ENCODE measurements at places on chromosomes 12 and 14.

GRCh38 chr12:106675651-106676435, 93.0 kb downstream of the RFX4 start:
- DNase-seq, result no peak

DNA sequence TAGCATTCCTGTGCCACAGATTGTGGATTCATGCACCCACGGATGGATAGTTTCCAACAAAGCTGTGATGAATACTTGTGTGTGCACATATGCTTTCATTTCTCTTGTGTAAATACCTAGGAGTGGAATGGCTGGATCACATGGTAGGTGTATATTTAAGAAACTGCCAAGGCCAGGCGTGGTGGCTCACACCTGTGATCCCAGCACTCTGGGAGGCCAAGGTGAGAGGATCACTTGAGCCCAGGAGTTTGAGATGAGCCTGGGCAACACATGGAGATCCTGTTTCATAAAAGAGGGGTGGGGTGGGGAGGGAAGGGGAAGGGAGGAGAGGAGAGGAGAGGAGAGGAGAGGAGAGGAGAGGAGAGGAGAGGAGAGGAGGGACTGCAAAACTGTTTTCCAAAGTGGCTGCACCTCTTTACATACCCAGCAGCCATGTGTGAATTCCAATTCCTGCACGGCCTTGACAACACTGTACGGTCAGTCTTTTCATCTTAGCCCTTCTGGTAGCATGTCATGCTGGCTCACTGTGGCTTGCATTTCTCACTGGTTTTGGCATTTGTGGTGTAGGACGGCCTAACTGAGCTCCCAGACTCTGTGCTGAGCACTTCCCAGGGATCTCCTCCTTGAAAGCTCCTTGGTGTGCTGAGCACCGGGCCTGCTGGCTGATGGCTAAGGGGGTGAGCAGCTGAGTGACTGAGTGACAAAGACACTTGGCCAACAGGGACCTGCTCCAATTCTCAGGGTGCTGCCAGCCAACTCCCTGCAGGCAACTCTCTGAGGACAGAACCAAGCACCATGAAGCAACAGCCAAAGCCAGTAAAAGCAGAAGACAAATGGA, 27.9 kb downstream of the SYNE3 start:
- DNase-seq, result no peak

DNA sequence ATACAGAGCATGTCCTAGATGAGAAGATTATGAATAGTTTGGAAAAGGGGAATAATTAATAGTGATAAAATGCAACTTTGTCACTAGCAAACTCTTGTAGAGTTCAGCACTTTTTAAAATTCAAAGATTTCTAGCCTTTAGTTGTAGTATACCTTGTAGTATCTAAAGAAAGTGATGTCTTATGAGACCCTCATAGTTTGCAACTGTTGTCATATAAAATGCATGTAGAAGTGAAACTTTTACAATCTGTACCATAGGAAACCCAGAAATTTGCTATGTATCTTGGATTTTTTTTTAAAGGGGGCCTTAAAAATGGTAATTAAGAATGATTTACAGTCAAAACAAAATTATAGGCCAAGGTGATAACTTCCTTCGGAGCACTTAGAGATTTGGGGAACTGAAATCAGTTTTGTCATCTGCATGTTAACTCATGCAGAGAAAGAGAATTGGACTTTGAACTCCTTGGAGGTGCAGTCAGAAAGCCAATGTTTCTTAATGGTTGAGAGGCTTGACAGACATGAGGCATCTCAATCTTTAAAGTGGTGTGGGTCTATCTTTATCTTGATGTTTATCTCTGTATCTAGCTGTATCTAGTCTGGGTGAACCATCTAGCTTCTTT, 1.3 kb downstream of the LRRK2 start:
- DNase-seq, result no peak

- no peak for DNase-seq
These were observed 7.4 kb downstream of the TESPA1 start for GRCh38 chr12:54977155-54977554.

DNA sequence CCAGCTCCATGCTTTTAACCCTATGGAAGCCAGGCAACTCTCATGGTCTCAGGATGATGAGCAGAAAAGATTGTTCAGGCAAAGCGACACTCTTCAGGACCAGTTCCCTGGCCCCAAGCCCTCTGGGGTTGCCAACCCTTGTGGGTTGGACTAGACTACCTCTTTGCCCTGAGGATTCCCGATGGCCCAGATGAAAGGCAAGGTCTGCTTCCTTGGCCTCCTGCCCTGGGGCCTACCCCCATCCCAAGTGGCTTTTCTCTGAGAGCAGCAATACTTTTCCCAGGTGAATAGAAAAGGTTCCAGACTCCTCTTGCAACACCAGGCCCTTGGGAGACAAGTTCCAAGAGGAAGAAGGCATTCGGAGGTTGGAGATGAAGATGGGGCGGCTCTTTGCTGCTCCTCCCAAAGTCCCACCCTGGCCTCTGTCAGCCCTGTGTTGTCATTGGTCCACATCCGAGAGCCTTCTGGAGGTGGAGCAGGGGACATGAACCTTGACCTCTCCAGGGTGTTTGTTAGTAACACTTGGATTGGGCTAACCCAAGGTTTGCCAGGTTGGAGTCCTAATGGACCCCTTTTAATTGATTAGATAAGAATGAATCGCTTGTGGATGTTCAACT, 131.1 kb downstream of the GCH1 start:
- DNase-seq, result no peak

- no peak for DNase-seq
These were observed 494.5 kb downstream of the TMEM132D start for GRCh38 chr12:129409281-129409680.

DNA sequence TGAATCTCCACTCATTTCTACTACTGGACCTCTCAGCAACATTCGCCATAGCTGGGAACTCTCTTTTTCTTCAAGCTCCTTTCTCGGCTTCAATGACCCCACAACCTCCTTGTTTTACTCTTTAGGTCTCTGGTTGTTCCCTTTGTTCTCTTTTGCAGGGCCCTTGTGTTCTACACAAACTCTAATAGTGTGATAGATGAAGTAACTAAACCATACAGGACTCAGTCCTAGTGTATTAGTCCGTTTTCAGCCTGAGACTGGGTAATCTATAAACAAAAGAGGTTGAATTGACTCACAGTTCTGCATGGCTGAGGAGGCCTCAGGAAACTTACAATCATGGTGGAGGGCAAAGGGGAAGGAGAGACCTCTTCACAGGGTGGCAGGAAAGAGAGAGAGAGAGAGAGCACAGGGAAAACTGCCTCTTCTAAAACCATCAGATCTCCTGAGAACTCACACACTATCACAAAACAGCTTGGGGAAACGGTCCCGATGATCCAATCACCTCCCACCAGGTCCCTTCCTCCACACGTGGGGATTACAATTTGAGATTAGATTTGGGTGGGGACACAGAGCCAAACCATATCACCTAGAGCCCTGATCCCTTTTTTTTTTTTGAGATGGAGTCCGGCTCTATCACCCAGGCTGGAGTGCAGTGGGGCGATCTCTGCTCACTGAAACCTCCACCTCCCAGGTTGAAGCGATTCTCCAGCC, 32.0 kb upstream of the WNK1 start:
- no peak for DNase-seq
